NCI-H1105 (cell line): ENCODE measurements at places on chromosomes 5 and 9.

DNA sequence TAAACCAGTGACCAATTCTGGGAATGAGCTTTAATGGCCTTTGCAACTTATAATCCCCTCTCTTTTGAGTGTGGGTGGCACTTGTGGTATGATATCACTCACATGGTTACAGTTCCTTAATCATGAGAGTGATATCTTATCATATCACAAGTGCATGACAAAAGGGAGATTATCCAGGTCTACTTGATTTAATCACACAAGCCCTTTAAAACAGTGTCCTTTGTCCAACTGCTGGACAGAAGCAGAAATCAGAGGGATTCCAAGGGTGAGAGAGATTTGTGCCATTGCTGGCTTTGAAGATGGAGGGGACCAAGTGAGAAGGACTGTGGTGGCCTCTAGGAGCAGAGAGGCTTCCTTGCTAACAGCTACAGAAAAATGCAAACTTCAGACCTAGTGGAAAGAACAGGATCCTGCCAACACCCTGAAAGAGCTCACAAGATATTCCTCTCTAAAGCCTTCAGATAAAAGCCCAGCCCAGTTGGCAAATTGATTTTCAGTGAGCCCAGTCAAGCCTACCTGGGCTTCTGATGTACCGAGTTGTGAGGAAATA is 279.0 kb upstream of the TLE4 start:
- no peak for DNase-seq

GRCh38 chr9:83957248-83957513 is 22.8 kb downstream of the HNRNPK start:
- no peak for DNase-seq

- no peak for DNase-seq
These were observed 42.4 kb upstream of the ELL2 start for GRCh38 chr5:96004087-96004486.

DNA sequence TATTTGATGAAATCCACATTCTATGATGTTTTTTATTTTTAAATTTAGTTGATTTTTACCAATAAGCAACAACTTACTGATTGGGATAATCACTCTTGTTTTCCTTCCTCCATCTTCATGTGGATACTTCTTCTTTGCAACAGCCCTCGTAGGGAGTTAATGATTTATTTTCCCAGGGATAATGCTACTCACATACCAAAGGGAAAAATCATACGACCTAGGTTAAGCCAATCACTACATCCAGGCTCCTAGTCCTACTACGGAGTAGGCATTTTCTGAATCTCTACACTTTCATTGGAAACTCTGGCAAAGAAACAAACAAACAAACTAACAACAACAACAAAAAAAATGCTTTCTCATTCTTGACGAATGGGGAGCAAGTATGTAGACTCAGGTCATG is 663.4 kb downstream of the PTPRD start:
- DNase-seq = no peak

- DNase-seq = no peak
These were observed 5.7 kb downstream of the PCDHB4 start for GRCh38 chr5:141127305-141127704.

DNA sequence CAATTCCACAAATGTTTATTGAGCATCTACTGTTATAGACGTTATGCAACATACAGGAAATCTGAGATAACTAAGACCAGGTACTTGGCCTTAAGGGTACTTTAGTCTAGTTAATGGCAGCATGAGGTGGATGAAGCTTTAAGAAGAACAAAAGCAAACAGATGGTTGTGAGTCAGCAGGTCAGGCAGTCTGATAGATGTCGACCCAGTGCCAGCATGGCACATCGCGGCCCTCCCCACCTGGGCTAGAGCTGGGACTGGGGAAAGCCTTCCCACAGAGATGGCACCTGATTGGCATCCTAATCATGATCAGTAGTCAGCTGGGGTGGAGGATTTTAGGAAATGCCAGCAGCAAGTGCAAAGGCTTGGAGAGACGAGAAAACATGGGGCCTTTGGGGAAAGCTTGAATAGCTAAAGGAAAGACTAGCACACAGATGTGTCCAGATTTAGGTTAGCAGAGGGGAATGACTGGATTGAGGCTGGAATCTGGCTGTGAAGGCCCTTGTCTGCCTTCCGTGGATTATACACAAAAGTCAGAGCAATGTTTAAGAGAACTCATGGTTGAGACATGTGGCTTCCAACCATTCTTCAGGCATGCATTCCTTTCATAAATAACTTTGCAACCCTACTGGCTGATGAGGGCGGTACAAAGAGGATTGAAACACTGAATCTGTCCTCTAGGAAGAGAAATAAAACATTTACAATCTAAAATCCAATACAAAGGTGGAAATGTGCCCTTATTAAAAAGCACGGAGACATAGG is 395.4 kb upstream of the WWC1 start:
- DNase-seq = no peak

DNA sequence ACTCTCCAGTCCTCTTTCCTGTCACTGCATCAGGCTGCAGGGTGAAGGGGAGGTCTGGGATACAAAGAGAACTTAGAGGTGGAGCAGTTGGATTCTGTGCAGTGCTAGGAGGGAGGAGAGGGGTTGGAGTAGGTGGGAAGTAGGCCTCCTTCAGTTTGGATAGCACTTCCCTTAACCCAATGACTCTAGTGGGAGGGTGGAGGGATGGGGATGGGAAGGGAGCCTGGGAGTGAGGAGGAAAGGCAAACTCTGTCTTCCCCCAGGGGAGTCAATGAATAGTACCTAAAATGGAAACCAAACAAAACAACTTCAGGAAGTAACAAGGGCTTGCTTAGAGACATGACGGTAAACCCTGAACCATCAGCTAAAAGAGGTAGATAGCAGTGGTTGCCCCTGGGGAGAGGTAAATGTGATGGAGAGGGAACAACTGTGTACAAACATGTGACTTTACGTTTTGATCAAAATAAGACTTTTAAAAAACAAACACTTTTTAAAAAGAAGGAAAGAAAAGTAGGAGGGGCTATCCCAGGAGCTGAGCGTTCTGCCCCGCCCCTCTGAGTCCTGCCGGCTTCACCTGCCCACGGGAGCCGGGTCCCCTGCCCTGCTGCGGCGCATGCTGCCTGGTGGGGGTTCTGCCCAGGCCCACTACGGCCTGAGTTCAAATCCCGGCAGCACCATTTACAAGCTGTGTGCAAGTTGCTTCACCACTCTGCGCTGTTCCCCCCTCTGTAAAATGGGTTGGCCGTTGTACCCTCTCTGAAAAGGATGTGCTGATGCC is 30.9 kb downstream of the GSN start:
- no peak for DNase-seq
